ENCODE measurements at places on chromosomes 5 and 9. TPM values are rescaled to one million over a fixed set of nuclear protein-coding genes. Genes with fewer than 3 reads are reported as not detected.
A peak's percentile ranks its signal among the peaks of the same experiment; 100 is the strongest.

DNA sequence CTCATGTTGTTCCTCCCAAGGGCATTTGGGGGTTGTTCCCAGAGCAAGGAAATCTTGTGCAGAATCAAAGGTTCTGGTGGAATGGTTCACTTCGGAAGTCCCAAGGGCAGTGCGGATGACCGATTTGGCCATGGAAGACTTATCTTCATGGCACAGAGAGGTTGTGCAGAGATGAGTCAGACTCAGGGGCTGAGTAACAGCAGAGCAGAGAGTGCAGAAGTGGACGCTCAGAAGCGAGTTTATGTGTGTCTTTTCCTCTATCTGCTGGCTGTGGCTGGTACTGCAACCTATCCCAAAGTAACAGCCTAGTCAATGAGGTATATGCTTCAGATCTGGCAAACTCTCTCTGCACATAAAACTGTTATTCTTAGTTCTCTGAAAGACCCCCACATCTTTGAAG is 118.1 kb downstream of the DPYSL3 start:
- peak; percentile 94 for DNase-seq

- DNase-seq: no peak
Measured at GRCh38 chr9:125633116-125633745, 73.8 kb downstream of the MAPKAP1 start.

Gene CTXN3
- not detected for total RNA-seq

Gene TMOD1
- total RNA-seq: 1.3 TPM

DNA sequence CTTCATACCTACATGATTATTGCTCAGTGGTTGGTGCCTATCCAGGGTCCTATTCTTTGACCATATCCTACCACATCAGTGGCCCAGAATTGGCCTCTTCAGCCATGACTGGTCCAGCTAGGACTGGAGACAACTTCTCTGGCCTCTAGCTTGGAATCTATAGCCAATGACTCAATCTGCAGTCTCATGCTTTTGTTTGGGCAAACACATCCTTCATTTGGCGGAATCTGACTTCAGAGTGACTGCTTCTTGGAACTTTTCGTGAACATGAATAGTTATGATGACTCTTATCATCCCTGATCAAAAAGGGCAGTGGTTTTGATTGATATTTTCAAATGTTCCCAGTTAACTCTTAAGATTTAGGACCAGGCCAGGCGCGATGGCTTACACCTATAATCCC is 134.1 kb downstream of the PAPPA start:
- DNase-seq: peak; percentile 20

DNA sequence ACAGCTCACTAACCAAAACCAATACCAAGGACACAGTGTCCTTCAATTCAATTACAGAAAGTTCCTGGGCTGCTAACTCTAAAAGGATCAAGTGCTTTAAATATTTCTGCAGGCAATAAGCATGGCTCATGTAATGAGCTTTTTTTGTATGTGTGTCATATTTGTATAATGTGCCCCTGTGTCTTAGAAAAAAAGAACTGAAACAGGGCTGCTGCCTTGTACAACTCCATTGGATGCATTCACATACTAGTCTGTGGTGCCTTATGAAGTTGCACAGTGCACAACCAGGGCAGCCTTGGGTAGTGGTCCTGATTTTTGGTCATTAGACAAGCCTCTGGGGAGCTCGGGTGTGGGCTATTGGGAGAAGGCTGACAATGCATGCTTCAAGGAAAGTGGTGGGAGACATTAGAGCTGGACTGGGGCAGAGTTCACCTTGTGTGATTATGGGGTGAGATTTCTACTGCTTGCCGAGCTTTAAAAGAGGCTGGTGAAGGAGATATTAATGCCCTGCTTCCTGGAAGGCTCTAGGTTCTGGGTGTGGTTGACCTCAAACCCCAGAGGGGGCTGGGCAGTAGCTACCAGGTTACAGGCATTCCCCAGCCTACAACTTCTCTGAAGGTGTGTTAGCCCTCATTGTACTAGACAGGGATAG is 3.6 kb upstream of the CPEB4 start:
- no peak for DNase-seq

DNA sequence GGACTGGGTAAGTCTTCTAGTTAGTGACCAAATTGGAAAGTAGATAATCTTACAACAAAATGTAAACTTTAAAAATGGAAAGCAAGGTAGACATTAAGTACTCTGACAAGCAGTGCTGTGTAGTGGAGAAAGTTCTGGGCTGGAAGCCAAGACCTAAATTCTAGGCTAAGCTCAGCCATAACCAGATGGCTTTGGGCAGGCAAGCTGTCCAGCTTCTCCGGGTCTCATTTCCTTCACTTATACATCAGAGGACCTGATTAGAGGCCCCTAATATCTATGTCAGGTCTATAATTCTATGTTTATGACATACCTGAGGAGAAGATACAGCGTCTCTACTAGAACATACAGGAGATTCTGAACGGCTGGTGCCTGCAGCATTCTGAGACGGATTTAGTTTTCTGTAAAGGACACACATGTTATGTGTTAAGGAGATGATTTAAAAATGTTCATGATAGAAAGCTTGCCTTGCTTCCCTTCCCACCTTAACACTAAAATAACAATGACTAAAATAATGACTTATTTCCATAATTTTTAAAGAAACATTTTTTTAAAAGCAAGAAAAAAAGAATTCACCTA is 61.2 kb downstream of the ELL2 start:
- peak; percentile 49 for DNase-seq

DNA sequence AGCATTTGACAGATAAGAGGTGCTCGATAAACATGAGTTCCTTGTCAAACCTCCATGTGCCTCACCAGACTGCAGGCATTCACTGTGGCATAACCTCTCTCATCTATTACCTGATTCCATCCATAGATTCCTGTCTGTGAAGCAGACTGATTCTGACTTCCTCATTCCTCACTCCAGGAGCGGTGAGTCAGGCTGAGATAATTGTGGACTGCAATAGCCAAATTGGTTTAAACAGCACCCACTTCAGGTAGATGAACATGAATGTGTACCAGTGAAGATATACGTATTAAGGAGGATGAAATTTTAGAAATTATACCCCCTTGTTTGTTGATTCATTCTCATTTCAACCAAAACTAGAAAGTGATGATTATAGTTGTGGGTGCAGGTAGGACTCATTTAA is 391.2 kb downstream of the HINT1 start:
- no peak for DNase-seq

DNA sequence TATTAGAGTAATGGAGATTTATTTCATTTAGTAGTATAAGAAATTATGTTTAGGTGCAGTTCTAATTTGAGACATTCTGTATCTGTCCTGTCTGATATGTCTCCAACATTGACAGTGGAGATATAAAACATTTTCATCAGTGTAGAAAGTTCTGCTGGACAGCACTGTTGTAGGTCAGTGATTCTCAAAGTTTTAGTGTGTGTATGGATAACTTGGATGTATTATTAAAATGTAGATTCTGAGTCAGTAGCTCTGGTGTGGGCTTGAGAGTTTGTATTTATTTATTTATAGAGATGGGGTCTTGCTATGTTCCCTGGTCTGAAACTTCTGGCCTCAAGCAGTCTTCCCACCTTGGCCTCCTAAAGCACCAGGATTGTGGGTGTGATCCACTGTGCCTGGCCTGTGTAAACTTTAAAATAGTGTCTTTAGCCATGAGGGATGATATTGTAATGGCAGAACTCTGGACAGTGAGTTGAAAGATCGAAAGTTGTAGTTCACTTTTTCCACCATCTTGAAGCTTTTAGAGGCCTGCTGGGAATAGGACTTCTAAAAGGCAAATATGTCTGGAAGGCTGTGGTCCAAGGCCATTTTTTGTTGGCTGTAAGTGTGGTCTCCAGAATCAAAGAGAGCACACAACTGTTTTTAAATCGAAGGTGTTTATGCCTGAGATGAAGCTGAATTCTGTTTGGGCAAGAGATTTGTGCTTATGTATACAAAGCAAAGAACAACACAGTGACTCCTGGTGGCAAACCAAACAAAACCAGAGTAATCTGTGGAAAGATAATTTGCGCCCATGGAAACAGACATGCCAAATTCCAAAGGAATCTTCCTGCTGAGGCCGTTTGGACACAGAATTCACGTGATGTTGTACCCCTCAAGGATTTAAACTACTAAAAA is 12.4 kb downstream of the UBAP1 start:
- DNase-seq: peak; percentile 47

GRCh38 chr5:112634166-112634565 is 103.5 kb upstream of the APC start:
- DNase-seq: no peak

Gene CA9
- total RNA-seq: 82.4 TPM

- DNase-seq: no peak
Measured at GRCh38 chr9:99848447-99848846, 26.8 kb downstream of the NR4A3 start.

Gene HMMR
- total RNA-seq: 70.5 TPM

DNA sequence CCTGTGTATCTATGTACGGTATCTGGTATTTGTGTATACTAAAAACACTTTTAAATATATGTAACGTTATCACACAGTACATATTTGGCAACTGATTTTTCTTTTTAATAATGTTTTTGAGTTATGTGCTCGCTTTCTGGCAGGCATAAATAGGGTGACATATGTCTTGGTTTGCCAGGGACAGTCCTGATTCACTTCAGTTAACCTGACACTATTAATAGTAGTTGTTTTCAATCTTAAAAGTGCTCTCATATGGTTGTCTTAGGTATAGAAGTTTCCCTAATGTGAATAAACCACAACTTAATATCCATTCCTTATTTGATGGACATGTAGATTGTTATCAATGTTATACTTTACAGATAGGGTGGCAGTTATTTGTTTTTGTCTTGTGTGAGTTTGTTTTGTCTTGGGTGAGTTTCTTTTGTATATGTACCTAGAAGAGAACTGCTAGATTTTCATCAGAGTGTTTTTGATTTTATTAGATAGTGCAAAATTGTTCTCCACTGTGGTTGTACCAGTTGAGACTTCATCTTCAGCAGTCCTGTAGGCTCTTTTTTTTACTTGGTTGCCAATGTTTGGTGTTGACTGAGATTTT is 7.9 kb downstream of the G3BP1 start:
- no peak for DNase-seq

DNA sequence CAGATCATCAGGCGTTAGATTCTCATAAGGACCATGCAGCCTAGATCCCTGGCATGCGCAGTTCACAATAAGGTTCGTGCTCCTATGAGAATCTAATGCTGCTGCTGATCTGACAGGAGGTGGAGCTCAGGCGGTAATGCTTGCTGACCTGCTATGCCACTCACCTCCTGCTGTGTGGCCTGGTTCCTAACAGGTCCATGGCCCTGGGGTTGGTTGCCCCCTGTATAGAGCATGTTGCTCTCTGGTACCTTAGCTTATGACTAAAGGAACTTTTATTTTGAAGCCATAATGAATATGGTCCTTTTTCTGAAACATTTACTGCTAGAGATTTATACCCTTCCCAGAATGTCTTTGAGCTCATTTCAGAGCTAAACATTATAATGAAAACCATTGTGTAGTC is 3.1 kb downstream of the MAN2A1 start:
- DNase-seq: no peak

DNA sequence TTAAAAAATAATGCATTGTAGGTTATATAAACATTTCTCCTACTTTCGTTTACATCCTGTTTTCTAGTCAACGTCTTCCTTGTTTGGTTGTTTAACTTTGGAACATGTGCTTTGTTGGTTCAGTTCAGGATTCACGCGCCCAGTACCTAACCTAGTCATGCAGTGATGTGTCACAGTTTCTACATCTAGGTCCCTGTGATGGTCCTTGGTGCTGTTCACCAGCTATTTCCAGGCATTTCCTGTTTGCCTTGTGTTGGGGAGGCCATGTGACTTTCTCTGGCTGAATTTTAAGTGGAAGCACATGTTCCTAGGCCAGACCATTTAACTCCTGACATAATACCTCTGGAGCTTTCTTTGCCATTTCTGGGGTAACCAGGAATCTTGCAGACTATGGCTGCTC is 292.3 kb downstream of the SMARCA2 start:
- peak; percentile 43 for DNase-seq

DNA sequence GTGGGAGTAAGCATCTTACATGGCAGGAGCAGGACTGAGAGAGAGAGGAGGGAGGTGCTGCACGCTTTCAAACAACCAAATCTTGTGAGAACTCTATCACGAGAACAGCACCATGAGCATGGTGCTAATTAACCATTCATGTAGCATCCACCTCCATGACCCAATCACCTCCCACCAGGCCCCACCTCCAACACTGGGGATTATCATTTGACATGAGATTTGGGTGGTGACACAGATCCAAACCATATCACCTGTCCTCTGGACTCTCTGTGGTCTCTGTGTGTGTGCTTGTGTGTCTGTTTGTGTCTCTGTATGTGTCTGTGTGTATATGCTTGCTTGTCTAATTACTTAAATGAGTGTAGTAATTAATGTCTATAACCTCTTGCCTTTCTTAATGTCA is 31.1 kb downstream of the SEC61B start:
- DNase-seq: no peak

Gene RNF130
- total RNA-seq: 38.4 TPM

Gene SCAMP1
- 53.6 TPM for total RNA-seq

Gene DMRT3
- not detected for total RNA-seq

Gene SYK
- total RNA-seq: not detected

Gene NIM1K
- total RNA-seq: 0.88 TPM

Gene CDX1
- 0.24 TPM for total RNA-seq

Gene GPX3
- 4.4 TPM for total RNA-seq

DNA sequence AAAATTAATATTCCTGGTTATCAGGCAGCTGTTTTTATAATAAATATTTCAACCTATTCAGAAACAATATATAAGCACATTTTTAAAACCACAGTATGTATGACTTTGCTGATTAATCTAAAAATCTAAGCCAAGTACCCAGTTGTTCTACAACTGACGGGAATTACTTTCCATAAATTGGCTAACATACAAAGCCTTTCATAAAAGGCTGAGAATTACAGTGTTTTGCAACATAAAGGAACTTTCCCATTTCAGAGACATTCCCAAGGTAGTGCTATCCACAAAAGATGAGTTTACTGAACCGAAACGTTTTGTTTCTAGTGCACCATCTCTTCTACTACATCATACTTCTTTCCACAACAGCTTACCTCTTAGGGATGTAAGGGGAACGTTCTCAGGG is 7.2 kb downstream of the RNF145 start:
- DNase-seq: no peak

Gene BNC2
- total RNA-seq: 8.8 TPM

DNA sequence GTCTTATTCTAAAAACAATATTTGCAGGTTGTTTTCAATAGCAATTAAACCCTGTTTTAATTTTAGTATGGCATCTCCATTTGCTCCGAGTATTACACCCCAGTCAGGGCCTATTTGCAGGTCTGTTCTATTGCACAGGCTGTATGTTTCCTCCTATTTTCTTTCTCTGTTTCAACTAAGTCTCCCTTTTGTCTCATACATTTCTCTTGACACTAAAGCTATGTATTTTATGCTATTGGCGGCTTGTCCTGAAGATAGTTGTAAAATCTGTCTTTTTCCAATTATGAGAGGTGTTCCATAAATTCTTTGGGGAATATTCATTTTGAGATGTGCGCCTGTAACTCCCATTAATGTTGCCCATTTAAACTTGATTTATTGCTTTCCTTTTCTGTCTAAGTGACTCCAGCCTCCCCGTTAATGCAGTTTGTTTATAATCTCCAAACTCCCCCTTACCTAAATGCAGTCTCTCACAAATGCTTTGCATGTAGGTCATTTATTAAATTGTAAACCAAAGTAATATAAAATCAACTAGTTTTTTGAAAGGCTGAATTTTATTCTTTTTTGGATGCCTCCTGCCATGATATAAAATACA is 262.4 kb downstream of the CDH12 start:
- no peak for DNase-seq

Gene EGFL7
- 1.6 TPM for total RNA-seq

Gene HEMGN
- total RNA-seq: not detected

GRCh38 chr5:90947667-90948066 is 389.1 kb downstream of the ADGRV1 start:
- DNase-seq: no peak

Gene EIF4E1B
- total RNA-seq: not detected

All from RPMI7951 (cell line).